ELR (cell line): ENCODE measurements at places on chromosomes 11 and 22.

- DNase-seq, result no peak
These were observed 22.4 kb upstream of the THY1 start for GRCh38 chr11:119445379-119445778.

- DNase-seq, result no peak
These were observed 50.6 kb downstream of the CSTPP1 start for GRCh38 chr11:46987183-46987582.

DNA sequence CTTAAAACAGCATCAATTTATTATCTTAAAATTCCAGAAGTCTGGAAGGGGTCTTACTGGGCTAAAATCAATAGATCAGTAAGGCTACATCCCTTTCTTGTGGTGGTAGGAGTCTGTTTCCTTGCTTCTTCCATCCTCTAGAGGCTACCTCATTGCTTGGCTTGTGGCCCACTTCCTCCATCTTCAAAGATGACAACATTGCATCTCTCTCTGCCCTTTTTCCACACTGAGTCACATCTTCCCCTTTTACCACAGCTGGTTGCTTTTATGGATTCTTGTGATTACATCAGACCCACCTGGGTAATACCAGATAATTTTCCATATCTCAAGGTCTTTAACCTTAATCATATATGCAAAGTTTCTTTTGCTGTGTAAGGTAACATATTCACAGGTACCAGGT lies 60.9 kb downstream of the GRIA4 start:
- peak; percentile 67 for DNase-seq

DNA sequence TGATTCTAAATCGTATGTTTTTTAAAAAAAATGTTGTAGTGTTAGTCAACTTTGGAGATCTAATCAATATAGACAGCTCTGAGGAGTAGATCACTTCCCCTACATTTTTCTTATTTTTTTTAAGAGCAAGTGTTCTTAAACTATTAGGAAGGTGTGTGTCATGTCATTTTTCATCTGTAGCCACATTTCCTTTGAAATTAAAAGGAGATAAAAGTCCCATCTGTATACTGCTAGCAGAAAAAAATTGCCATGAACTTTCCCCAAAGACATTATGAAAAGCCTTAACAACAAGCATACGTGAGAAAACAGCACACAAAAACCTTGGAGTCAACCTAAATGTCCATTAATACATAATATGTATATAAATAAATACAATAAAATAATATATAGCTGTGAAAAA lies 286.6 kb downstream of the ETS1 start:
- DNase-seq, result no peak

GRCh38 chr11:72238040-72238450 lies 5.9 kb downstream of the PHOX2A start:
- DNase-seq, result peak; percentile 67
